ENCODE measurements at places on chromosomes 1 and 21. TPM values are rescaled to one million over a fixed set of nuclear protein-coding genes. Genes with fewer than 3 reads are reported as not detected.

Gene KRTAP19-5
- polyA plus RNA-seq = not detected

Gene RAP1GAP
- polyA plus RNA-seq = 15.9 TPM

Gene PPOX
- polyA plus RNA-seq = 12.6 TPM

Gene MX1
- 36.0 TPM for polyA plus RNA-seq

Gene CD1E
- 0.34 TPM for polyA plus RNA-seq

Gene SELL
- polyA plus RNA-seq = 1.1 TPM
